ENCODE measurements at places on chromosomes 6 and 20. TPM values are rescaled to one million over a fixed set of nuclear protein-coding genes. Genes with fewer than 3 reads are reported as not detected.

LIN28B gene
- total RNA-seq: not detected

SPATA25 gene
- 4.6 TPM for total RNA-seq

COL19A1 gene
- total RNA-seq: 1.7 TPM

NKX2-2 gene
- total RNA-seq: not detected

KIAA1755 gene
- total RNA-seq: 8.3 TPM

ERVFRD-1 gene
- total RNA-seq: 0.42 TPM

RSPO4 gene
- 2.5 TPM for total RNA-seq

MDFI gene
- 0.83 TPM for total RNA-seq

TMEM244 gene
- total RNA-seq: not detected

SEL1L2 gene
- total RNA-seq: not detected

CLIC1 gene
- 208 TPM for total RNA-seq

LINC00237 gene
- total RNA-seq: not detected

HCRTR2 gene
- not detected for total RNA-seq

BAG2 gene
- 38.7 TPM for total RNA-seq

C6orf58 gene
- total RNA-seq: not detected

AGER gene
- 5.9 TPM for total RNA-seq

TGM3 gene
- not detected for total RNA-seq

MRPS18B gene
- 39.0 TPM for total RNA-seq
